ENCODE measurements at places on chromosomes 11 and 22. TPM values are rescaled to one million over a fixed set of nuclear protein-coding genes. Genes with fewer than 3 reads are reported as not detected.

The PATE2 gene
- total RNA-seq: 0.32 TPM

The LDHAL6A gene
- not detected for total RNA-seq

The HTATIP2 gene
- 36.3 TPM for total RNA-seq

The MB gene
- total RNA-seq: not detected

The OR8K1 gene
- total RNA-seq: not detected

The NRXN2 gene
- 5.2 TPM for total RNA-seq

The NLRP6 gene
- total RNA-seq: not detected

The C11orf16 gene
- not detected for total RNA-seq

The SCGB1D1 gene
- total RNA-seq: not detected

The HTR3A gene
- total RNA-seq: not detected

The PITPNM1 gene
- total RNA-seq: 22.9 TPM

The MMP11 gene
- 16.0 TPM for total RNA-seq

The YAP1 gene
- 148 TPM for total RNA-seq

The MRGPRE gene
- total RNA-seq: not detected

The RIMBP3C gene
- 0.64 TPM for total RNA-seq

The FXYD6 gene
- total RNA-seq: not detected

The TRIM5 gene
- 65.2 TPM for total RNA-seq

The LIF gene
- total RNA-seq: 7.4 TPM

The SLC1A2 gene
- total RNA-seq: 23.7 TPM

The IL18 gene
- 1.6 TPM for total RNA-seq

The DDI1 gene
- total RNA-seq: under 0.01 TPM

The APOA1 gene
- total RNA-seq: not detected

The MMP13 gene
- total RNA-seq: not detected

The HORMAD2 gene
- total RNA-seq: not detected

The NAALADL1 gene
- total RNA-seq: 23.7 TPM

The TNNT3 gene
- not detected for total RNA-seq

Data from fibroblast of villous mesenchyme (primary cell).